ENCODE measurements at places on chromosomes 5 and 9.

DNA sequence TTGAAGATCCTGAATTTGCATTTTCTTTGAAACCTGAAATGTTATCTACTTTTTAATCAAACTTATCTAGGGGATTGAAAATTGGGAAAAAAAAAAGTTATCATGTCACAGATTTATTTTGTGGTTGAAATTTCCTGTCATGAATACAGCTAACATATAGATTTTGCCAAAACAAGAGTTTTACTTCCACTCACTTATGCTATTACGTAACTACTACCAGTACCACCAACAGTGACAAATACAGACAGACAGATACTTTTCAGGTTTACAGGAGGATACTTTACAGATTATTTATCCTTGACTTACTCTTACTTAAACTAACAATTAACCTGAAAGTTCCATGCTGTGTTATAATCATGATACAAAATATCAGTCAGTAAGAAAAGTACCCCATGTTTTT, 6.8 kb upstream of the MRPS30 start:
- DNase-seq = no peak

- no peak for DNase-seq
These were observed 459.3 kb upstream of the MEF2C start for GRCh38 chr5:89342106-89342876.

GRCh38 chr9:131274674-131275331, 1.5 kb downstream of the FAM78A start:
- no peak for DNase-seq

- DNase-seq = no peak
These were observed 468.1 kb downstream of the SPATA31D1 start for GRCh38 chr9:82456642-82457041.

DNA sequence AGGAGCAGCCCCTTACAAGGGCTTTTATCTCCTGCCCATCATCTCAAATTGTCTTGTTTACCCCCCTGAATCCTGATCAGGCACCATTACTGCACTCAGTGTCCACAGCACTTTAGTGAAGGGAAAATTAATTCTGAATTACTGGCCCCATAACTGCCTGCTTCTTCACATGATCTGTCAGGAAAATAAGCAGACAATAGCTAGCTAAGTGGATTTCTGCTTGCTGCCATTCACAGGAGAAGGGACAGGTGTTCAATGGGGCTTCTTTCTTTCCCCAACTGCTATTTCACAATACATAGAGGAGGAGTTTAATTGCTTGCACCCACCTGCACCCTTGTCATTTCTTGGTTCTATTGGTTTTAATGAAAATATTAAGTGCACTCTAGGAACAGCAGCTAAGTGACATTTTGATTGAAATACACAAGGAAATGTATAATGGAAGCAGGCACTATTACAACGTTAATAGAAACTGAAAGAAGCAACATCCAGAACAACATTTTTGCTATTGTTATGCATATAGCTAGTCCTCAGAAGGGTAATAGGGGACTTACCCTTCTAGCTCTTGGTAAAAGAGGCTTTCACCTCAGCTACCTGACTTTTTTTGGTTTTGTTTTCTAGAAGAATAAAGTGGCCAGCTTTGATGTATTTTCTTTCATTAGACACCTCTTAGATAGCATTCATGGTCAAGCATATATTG, 599.3 kb upstream of the TLE4 start:
- DNase-seq = no peak

- no peak for DNase-seq
These were observed 380.8 kb downstream of the EBF1 start for GRCh38 chr5:158718738-158719505.

DNA sequence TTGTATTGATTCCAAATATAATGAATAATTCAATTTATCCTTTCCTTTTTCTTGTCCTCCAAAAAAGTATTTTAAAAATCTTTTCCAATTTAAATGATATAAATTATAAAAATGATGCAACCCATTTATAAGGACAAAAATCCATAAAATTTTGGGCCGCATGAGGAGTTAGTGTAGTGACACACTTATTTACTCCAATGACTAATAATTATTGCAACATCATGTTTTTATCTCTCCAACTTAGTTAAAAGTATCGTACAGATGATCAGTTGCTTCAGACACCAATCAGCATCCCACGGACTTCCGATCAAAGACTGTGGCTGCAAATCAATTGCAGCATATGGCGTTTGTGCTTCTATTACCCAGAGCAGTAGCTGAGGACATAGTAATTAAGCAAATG, 58.6 kb downstream of the HTR4 start:
- no peak for DNase-seq

DNA sequence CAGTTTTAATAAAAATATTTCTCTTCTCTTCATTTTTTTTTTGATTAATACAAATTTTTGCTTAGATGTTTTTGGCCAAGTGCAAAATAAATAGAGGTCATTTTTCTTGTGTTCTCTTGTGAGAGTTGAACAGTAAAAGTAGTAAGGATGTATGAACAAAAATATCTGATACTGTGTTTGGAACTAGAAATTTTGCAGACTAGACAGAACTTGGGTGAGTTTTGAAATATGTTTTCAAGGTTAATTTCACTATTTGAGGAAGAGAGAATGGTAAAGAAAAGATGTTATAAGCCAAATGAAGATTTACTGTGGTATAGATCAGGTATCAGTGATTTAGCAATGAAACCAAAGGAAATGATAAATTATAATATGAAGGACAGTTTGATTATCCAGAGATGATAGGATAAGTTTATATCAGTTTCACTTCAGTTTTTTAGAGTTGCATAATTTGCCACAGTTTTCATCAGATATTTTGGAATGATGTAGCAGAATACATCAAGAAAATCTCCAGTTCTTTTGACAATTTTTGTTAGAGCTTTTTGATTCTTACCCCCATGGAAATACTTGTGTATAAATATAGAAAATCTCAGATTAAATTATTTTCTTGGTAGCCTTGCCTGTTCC, 147.9 kb upstream of the VCAN start:
- no peak for DNase-seq

- DNase-seq = peak; percentile 4
These were observed 107.6 kb upstream of the SPRY4 start for GRCh38 chr5:142432369-142432863.

GRCh38 chr5:107296572-107296971, 374.2 kb downstream of the EFNA5 start:
- DNase-seq = no peak

- no peak for DNase-seq
These were observed 95.5 kb upstream of the PRLR start for GRCh38 chr5:35325836-35326235.

- DNase-seq = no peak
These were observed 7.7 kb downstream of the SNX18 start for GRCh38 chr5:54525261-54525660.

DNA sequence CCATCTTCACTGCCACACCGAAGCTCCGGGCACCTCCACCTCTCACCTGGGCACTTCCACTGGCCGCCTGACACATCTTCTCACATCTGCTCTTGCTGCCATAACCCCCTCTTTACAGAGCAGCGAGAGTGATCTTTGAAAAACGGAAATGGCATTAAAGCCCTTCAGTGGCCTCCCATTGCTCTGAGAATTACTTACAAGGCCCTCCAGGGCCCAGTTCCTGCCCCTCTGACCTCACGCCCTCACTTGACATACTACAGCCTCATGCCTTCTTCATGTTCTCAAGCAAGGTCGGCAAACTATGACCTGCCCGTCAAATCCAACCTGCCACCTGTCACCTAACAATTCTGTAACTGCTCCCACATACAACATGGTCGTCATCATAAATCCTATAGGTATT, 187.3 kb downstream of the NR3C1 start:
- no peak for DNase-seq

DNA sequence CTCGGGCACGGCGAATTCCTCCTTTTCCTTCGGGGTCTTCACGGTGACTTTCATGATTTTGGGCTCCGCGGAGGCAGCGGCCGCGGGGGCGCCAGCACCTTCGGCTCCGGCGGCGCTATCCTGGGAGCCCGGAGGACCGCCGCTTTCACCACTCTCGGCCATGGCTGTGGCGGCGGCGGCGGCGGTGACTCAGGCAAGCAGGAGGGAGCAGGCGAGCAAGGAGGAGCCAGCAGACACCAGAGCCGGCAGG, 315 bp downstream of the UBQLN1 start:
- DNase-seq = peak; percentile 61

- DNase-seq = no peak
These were observed 458.8 kb downstream of the ICE1 start for GRCh38 chr5:5881294-5881693.

GRCh38 chr5:74632947-74633356, 7.6 kb downstream of the ENC1 start:
- no peak for DNase-seq

DNA sequence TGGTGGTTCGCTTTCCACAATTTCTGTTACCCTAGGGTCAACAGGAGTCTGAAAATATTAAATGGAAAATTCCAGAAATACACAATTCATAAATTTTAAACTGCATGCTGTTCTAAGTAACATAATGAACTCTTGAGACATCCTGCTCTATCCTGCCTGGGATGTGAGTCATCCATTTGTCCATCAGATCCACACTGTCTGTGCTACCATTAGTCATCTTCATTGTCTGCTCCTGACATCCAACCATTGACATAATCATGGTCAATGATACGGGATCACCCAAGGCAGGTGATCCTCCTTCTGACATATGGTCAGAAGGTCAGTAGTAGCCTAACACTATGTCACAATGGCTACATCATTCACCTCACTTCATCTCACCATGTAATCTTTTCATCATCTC, 276.7 kb upstream of the KIF2A start:
- DNase-seq = no peak

DNA sequence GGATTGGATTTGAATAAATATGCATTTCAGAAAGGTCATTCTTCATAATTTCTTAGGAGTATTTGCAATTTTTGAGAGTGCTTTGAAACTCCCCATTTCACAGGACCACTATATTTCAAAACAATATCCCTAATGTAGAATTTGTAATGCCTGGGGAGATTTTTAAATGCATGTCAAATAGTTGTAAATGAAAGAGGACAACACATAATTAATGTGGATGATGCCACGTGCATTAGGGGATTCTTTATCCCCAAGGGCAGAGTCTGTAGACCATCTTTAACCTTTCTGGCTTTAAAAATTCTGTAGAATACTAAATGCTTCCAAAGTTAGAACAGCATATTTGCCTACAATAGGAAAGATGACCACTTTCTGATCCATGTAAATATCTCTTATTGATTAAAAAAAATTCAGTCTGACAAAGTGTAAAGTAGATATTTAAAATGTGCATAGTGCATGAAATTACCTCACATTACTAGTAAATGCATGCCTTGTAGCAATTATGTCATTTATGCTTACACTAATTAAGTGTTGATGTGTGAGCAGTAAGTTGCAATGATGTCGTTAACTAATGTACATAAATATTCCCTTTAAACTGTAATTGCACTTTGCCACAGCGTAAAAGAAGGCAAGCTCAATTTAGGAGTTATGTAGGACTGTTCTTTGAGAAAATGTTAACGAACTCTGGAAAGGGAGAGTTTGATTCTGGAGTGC, 416.1 kb downstream of the PSAT1 start:
- no peak for DNase-seq

DNA sequence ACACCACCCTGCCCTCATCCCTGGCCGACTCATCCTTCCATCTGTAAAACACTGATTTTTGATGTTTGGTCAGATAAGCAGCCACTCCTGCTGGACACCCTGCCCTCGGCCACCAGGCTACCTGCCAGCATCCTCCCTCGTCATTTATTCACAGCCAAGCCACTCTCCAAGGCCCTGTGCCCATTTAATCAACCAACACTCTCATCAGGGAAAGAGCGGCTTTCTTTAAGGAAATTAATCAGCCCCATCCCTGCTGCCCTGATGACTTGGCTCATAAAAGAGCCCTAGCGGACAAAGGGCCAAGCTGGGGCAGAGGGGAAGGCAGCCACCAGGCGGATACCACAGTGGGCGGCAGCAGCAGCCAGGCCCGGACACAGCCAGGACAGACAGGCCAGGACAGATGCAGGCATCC, 52.4 kb downstream of the GOLM1 start:
- no peak for DNase-seq

- DNase-seq = no peak
These were observed 935.8 kb downstream of the TLE4 start for GRCh38 chr9:80507611-80508010.

- no peak for DNase-seq
These were observed 24.6 kb downstream of the PSAT1 start for GRCh38 chr9:78321505-78321904.

- no peak for DNase-seq
These were observed 688.9 kb upstream of the CDH9 start for GRCh38 chr5:27727254-27727653.

DNA sequence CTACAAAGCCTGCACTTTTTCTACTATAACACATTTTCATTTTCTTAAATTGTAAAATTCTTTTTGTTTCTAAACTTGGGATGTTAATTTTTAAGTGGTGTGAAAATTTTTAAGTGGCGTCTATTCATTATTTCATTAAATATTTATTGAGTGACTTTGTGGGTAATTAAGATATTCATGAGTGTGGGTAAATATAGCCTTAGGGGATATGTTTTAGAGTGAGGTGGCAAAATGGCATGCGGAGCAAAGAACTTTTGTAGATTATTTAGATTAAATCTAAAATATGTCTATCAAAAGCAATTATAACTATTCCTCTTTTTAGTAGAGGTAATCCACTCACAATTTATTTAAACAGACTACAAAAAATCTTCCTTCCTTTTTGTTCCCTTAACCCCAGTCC, 188.4 kb downstream of the PCSK1 start:
- no peak for DNase-seq

DNA sequence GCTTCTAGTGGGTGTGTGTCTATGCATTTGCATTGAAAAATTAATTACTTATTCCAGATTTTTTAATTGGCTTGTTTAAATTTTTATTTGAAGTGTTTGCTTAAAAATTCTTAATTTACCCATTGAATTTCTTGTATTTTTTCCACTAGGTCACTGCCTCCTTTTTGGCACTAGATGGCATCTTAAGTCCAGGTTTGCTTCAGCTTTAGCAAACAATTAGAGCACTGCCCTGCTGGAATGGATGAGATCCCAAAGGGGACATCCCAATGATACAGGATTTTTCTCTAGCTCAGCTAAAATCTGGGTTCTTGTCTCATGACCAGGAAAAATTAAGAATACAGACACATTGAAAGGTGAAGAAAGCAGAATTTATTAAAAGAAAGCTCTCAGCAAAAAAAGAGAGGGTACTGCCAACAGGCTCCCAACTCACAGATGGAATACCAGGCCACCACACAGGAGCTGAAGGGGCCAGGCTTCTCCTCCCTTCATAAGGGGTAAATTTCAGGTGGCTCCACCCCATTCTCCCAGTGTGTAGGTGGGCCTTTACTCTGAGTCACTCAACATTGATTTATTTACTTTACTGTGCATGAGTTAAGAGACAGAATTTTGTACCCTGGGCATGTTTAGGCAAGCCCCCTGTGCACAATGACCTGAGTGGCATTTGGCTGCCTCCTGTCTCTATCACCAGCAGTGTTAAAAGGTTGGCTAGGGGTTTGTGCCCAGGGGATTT, 532.4 kb downstream of the ANXA1 start:
- no peak for DNase-seq

DNA sequence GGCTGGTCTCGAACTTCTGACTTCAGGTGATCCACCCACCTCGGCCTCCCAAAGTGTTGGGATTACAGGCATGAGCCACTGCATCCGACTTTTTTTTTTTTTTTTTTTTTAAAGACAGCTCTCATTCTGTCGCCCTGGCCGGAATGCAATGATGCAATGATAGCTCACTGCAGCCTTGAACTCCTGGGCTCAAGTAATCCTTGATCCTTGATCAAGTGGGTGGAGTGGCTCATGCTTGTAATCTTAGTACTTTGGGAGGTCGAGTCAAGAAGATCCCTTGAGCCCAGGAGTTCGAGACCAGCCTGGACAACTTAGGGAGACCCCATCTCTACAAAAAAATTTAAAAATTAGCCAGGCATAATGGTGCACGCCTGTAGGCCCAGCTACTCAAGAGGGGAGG, 8.1 kb downstream of the SEC24A start:
- DNase-seq = no peak

Data from stimulated activated CD8-positive, alpha-beta memory T cell treated with anti-CD3 and anti-CD28 coated beads, Interleukin-2, amount 100 ng/mL, for 1 hour (primary cell).